Fibroblast of lung (primary cell): ENCODE measurements at places on chromosomes 12 and 14. TPM values are rescaled to one million over a fixed set of nuclear protein-coding genes. Genes with fewer than 3 reads are reported as not detected.

- H3K4me3 ChIP-seq: no peak overlapping the region
- H3K4me1 ChIP-seq: no peaks in the 10 kb centered on the region
- H3K27me3 ChIP-seq: no peaks in the 10 kb centered on the region
- H3K36me3 ChIP-seq: no peaks in the 10 kb centered on the region
- no peak overlapping the region for H3K27ac ChIP-seq
Observed at GRCh38 chr12:29672580-29672979, 111.2 kb downstream of the TMTC1 start.

GRCh38 chr14:89033756-89034155, 209.3 kb downstream of the TTC8 start:
- H3K27me3 ChIP-seq: peaks cover 8% of the 10 kb centered on the region
- H3K4me1 ChIP-seq: no peaks in the 10 kb centered on the region
- H3K36me3 ChIP-seq: no peaks in the 10 kb centered on the region
- no peak overlapping the region for H3K4me3 ChIP-seq
- DNase-seq: no peak

- no peaks in the 10 kb centered on the region for H3K27me3 ChIP-seq
- H3K4me3 ChIP-seq: no peak overlapping the region
- H3K4me1 ChIP-seq: no peaks in the 10 kb centered on the region
- no peaks in the 10 kb centered on the region for H3K36me3 ChIP-seq
- no peak overlapping the region for H3K27ac ChIP-seq
- peak; percentile 19 for DNase-seq
Observed at GRCh38 chr14:63848890-63849289, 3.9 kb upstream of the SYNE2 start.

Gene MYF5
- total RNA-seq: not detected in 2 replicates

DNA sequence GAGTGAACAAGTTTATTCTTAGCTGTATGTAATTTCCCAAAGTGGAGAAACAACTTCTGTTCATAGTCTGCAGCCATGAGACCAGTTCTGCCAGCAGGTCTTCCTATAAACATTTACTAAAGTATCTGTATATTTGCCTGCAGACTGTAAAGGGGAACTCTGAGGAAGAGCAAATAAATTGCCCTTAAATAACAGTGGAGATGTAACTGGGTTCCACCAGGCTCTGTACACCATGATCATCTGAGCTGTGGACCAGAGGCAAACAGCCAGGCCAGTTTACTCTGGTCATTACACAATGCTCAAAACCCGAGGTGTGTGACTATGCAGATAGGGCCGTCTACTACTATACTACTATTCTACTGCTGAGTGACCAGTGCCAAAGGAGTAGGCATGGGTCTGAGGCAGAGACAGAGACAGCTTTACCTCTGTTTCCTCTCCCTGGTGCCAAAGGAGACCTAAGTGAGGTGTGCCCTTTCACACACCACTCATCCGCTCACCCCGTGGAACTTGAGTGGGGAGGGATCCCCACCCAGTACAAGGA, 21.1 kb upstream of the CERS5 start:
- H3K4me1 ChIP-seq: peaks cover 16% of the 10 kb centered on the region
- no peak overlapping the region for H3K4me3 ChIP-seq
- H3K27me3 ChIP-seq: no peaks in the 10 kb centered on the region
- peak; percentile 68 for DNase-seq

Gene RPS6KA5
- total RNA-seq: 1.0 and 2.0 TPM in 2 replicates
